NCI-H1694 treated with DMSO at 0.1 percent for 48 hours (cell line): ENCODE measurements at places on chromosomes 7 and 10.
A peak's percentile ranks its signal among the peaks of the same experiment; 100 is the strongest.

DNA sequence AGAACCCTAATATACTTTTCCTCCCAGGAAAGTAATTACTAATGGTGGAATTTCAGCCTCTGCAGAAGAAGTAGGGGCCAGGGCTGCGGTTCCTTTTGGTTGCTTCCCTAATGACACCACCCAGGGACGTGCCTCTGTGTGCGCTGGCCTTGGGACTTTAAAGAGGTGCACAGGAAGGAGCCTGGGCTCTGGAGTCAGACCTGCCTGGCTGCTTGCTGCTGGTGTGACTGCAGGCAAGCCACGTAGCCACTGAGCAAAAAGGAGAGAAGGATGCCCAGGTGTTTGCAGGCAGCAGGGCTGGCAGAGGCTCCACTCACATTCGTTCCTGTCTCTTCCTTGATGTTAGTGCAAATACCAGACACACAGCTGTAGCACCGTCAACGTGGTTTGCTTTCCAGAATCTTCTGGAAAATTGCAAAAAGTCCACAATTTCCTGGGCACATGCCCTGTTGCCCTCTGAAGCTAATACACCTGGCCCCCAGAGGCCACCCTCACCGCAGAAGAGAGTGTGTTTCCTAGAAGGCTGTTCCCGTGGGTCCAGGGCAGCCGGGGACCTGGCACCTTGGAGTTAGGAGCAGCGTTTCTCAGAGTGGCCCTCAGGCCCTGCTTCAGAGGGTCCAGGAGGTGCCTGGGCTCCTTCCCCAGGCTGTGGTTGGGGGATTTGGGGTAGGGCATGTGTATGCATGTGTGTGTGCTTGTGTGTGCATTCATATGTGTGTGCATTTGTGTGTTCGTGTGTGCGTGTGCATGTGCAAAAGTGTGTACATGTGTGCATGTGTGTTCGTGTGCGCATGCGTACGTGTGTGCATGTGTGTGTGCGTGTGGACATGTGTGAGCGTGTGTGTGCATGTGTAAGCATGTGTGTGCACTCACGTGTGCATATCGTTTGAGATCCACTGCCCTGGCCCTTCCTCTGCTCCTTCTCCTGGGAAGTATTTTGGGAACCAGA lies 12.8 kb upstream of the PRKAG2 start:
- no peak for DNase-seq

DNA sequence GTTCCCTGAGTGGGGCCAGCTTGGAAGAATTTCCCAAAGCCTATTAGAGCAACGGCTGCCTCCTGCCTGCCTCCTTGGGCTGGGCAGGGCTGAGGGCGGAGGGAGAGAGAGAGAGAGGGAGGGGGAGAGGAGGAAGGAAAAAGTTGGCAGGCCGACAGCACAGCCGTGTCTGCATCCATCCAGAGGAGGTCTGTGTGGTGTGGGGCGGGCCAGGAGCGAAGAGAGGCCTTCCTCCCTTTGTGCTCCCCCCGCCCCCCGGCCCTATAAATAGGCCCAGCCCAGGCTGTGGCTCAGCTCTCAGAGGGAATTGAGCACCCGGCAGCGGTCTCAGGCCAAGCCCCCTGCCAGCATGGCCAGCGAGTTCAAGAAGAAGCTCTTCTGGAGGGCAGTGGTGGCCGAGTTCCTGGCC lies at the start of gene AQP1:
TSS of gene AQP1 (plus strand) at position 293 of the 409 bp plus-strand sequence. CDS start at position 350, 57 bp downstream.
- DNase-seq = peak; percentile 11

DNA sequence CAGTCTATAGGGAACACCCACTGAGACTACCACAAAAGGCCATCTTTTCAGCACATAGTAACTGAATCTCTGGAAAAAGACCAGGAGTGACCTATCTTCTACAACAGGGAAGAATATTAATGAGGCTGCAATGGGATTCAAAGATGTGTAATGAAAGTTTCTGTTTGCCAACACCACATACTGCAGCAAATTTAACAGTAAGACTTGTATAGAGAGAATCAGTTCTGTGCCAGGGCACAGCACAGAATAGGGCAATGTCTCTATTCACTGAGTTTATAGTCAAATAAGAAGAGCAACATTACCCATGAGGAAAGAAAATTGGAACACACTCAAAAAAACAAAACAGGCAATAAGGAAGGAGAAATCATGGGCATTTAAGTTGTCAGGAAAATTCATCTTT lies 91.4 kb upstream of the PTN start:
- DNase-seq = no peak

GRCh38 chr10:21261842-21262294 lies 263.6 kb downstream of the SKIDA1 start:
- no peak for DNase-seq

GRCh38 chr10:105697290-105697780 lies 1056.2 kb downstream of the SORCS3 start:
- no peak for DNase-seq
